ENCODE measurements at places on chromosomes 5 and 9.

GRCh38 chr5:136420168-136420898 is 55.0 kb upstream of the TRPC7 start:
- DNase-seq: no peak

DNA sequence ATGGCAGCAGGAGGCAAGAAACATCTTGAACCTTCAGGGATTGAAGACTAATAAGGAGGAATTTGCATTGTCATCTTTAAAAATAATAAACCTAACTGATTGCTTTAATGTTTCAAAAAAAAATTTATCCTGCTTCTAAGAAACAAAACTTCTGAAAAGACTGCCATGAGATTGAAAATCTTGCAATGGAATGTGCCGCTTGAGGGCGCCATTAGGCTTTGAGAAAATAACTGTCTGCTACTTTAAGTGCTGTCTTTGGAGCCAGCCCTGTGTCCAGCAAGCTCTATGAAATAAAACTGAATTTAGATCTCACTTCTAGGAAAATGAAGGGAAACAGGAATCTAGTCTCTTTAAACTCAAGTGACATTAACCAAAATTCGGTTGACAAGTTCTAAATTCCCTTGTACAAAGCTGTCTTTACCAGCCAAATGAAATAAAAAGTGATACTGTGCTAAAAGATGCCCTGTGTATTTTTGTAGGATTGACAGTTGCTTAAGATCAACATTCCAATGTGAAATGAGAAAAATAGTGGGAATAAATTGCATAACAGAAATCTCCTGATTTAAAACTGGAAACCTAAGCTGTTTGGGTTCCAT is 79.4 kb downstream of the ESM1 start:
- peak; percentile 77 for DNase-seq

- peak; percentile 91 for DNase-seq
Measured at GRCh38 chr9:21070171-21070571, 7.6 kb downstream of the IFNB1 start.

DNA sequence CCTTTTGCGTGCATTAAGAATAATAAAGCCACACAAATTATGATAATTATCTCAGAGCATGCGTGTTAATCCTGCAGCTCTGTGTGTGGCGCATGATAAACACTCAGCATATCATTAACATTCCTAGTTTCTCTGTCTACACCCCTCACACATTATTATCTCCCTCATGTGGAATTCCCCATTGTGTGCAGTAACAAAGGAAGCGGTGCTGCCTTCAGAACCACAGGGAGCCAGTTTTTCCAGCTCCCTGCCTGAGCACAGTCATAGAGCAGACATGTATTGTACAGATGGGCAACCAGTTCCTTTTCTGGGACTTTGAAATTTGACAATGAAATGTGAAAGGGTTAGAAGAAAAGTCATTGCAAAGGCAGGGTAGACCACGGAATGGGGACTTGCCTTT is 1365.5 kb upstream of the CDH9 start:
- DNase-seq: no peak

DNA sequence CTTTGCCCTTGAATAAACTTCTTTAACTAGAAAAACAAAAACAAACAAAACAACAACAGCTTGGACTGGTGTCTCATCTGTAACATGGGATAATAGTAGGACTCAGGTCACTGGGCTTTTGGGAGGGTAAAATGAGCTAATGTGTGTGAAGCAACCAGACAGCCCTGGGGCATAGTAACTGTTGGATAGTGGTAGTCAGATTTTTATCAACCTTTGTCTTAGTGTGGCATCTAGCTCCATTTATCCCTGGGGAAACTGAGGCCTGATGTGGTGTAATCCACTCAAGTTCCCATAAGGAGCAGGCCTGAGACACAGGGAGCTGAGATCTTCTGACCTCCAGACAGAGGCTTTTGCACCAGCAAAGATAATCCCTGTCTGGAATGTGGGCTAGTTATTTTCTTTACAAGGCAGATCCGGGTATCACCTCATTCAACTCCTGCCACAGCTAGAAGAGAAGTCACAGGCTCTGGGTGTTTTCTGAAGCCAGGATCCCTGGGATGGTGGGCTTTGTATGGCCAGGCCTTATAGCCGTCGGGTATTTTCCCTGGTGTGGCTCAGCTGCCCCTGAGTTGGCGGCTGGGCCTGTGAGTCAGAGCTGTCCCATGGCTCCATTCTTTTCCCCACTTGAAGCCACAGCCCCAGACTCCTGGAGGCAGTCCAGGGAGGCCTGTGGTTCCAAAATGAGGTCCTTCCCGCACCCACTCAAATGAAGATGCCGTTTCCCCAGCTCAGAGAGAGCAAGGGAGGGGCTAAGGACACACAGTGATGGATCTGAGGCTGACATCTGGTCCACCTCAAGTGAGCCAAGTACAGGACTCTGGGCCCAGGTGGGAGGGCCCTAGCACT is 26.1 kb upstream of the CSF1R start:
- DNase-seq: peak; percentile 90

DNA sequence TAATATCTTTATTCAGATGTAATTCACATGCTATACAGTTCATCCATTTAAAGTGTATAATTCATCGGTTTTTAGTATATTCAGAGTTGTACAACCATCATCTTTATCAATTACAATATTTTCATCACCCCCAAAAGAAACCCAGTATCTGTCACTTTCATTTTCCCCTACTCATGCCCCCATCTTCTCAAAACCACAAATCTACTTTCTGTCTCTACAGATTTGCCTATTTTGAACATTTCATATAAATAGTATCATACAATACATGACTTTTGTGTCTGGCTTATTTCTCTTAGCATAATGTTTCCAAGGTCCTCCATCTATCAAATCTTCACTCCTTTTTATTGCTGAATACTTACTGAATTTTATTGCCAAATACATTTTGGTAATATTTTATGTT is 305.1 kb upstream of the SGCD start:
- no peak for DNase-seq

DNA sequence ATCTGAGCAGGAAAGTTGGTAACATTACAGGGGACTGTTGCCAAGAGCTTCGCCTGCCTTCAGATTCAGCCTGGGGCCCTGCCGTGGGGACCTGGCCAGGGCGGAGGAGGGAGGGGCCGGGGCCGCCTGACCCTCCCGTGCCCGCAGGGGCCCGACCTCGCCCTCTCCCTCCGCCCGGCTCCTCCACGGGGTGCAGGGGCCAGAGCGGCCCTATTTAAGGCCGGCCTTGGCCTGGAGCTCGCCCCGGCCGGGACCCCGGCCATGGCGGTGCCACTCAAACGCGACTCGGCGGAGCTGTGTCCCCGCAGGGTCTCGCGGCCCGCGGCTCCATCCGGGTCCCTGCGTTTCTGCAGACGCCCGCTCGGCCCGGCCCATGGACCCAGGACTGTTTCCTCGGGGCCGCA is 757 bp downstream of the TMEM250 start:
- DNase-seq: no peak

- no peak for DNase-seq
Measured at GRCh38 chr9:125757834-125758233, 10.7 kb downstream of the PBX3 start.

GRCh38 chr9:109568568-109569210 is 70.6 kb upstream of the PTPN3 start:
- DNase-seq: no peak

GRCh38 chr5:4093236-4093635 is 497.6 kb downstream of the IRX1 start:
- no peak for DNase-seq

DNA sequence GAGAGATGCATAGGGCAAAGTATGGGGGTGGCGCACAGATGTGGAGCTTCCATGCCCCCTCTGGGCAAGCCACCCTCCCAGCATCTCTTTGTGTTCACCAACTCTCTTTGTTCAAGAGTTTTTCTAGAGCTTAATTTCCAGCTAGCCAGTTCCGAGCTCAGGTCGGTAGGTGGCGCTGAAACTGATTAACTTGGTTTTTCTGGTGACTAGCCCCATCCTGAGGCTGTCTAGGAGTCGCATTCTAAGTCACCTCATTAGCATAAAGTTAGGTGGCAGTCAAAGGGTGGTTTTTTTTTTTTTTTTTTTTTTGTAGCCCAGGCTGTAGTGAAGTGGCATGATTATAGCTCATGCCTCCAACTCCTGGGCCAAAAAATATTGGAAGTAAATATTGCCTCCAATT is 476.4 kb downstream of the KDM4C start:
- peak; percentile 52 for DNase-seq

GRCh38 chr5:91219091-91219802 is 163.9 kb downstream of the ARRDC3 start:
- DNase-seq: peak; percentile 12

DNA sequence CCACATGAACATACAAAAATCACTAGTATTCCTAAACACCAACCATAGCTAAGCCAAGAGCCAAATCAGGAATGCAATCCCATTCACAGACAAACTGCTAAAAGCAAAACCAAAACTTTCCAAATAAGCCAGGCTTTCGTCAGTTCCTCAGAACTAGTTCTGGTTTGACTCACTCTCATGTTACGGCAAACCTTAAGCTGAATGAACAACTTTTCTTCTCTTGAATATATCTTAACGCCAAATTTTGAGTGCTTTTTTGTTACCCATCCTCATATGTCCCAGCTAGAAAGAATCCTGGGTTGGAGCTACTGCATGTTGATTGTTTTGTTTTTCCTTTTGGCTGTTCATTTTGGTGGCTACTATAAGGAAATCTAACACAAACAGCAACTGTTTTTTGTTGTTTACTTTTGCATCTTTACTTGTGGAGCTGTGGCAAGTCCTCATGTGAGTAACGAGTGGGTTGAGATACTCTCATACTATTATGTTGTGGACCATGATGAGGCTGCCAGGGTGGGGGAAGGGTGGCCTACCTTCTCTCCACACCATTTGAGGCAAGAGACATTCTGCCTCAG is at the start of gene PDCD1LG2:
Gene PDCD1LG2 (plus strand): TSS at position 172 of the 572 bp plus-strand sequence. CDS start 12,016 bp downstream, outside the sequence.
- peak; percentile 82 for DNase-seq

DNA sequence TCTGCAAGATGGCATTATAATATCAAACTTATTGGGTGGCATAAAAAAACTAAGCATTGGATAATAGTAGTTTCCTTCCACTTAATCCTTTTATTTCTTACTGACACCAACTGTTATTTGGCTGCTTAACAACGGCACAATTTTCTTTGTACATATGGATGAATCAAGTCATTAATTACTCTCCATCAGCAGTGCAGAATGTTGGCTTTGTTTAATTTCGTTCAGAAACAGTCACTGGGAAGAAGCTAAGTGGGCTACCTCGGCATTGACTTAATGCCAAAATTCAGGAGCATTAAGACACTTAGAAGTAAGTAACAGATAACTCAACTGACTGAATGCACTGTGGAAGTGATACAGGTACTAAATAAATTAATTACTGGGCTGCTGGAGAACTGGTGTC is 460.4 kb downstream of the CTNND2 start:
- DNase-seq: no peak

- DNase-seq: no peak
Measured at GRCh38 chr5:11346336-11346735, 557.9 kb downstream of the CTNND2 start.

DNA sequence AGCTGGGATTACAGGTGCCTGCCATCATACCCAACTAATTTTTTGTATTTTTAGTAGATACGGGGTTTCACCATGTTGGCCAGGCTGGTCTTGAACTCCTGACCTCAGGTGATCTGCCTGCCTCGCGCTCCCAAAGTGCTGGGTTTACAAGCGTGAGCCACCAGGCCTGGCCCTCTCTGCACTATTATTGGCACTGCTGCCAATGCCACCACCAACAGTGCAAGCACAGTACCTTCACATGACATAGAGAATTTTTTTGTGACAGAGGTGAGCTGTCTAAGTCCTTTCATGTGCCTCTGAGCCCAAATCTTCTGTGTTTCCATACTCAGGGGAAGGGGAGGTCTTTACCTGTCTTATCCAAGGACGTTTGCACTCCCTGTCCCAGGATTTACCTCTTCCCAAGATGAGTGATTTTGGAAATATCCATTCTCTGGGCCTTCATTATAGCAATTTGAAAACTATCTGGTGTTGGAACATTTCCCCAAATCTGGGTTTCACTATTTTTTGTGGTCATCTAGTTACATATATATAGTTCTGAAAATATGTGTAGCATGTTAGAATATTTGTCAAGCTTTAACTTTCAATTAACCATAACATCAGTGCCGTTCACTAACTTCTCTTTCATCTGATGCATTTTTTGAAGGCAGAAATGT is 5.4 kb upstream of the CD180 start:
- no peak for DNase-seq

DNA sequence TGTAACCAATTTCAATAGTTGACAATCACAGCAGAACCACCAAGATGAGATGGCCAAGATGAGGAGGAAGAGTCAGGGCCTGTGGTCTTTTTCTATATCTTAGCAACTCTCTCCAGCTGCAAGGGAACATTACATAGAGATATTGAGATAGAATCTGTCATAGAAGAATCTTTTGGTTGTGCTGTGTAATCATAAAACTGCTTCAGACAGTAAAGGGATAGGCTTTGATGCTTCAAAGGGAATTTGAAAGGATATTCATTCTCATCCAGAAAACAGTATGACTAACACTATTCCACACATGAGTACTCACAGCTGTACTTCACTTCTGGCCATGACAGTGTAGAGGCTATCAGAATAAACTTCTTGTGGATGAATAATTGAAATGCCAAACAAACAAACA is 145.9 kb downstream of the YIPF5 start:
- DNase-seq: no peak

DNA sequence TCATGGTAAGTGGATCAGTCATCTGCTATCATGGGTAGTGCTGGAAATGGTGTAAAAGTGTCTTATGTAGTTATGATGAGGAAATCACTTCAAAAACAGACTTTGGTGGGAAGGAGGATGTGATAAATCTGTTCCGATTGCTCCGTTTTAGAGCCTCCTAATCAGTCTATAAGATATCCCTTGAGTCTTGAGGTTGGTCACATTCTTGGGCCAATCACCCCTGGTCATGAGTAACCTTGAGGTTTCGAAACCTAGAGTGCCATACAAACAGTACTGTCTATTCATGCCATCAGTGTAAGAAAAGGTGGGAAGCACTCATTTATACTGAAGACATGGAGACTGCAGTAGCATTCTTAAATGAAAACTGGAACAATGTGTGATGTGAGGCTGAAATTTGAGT is 45.8 kb downstream of the LRRTM2 start:
- peak; percentile 41 for DNase-seq

- DNase-seq: no peak
Measured at GRCh38 chr5:179264053-179264782, 81.0 kb downstream of the ADAMTS2 start.

GRCh38 chr5:158013939-158014338 is 155.0 kb upstream of the CLINT1 start:
- DNase-seq: peak; percentile 24

GRCh38 chr5:179287071-179287470 is 58.2 kb downstream of the ADAMTS2 start:
- DNase-seq: no peak

- no peak for DNase-seq
Measured at GRCh38 chr9:114921171-114921570, 9.2 kb downstream of the TNFSF8 start.

DNA sequence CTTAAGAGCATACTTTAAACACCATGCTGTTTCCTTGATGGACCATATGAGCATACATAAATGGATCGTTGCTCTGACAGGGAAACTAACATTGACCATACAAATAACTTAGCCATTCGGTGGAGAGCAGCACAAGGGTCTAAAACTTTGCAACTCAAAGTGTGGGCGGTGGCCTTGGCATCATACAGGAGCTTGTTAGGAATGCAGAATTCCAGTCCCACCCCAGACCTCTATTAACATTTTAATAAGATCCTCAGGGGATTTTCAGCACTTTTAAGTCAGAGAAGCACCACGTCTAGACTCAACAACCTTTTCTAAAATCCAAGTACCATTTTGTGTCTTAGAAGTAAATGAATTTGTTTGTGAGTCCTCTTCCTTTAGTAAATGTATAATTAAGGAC is 260.9 kb downstream of the EBF1 start:
- DNase-seq: no peak
